ENCODE measurements at places on chromosomes 13 and 19.

- no peak for DNase-seq
These were observed 71.7 kb upstream of the VSTM2B start for GRCh38 chr19:29454109-29454508.

DNA sequence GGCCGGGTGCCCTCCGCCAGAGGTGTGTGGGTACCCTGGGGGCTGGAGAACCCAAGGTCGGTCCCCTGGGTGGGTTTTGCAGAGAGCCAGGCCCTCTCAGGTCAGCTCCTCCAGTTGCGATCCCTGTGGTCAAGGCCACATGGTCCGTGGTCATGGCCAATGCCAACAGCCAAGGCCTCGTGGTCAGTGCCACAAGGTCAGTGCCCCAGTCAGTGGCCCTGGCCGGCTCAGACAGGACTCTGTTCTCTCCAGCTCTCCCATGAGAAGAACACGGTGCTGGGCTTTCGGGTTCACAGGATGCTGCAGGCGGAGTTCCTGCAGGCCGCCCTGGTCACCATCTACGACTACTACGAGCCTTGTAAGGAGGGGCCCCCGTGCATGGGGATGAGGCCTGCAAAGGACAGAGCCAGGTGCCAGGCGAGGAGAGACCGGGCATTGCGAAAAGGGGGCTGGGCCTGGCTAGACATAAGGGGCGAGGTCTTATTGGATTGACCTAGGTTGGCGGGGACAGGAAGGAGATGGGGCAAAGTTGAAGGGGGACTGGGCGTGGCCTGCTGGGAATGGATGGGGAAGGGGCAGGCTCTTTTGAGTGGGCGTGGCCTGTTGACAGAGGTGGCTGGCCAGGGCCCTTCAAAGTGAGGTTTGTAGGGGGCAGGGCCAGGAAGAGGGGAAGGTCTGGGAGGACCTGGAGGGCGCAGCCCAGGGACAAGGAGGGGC lies 15.2 kb upstream of the SHFL start:
- no peak for DNase-seq

GRCh38 chr13:94395860-94396259 lies 83.6 kb downstream of the DCT start:
- no peak for DNase-seq

DNA sequence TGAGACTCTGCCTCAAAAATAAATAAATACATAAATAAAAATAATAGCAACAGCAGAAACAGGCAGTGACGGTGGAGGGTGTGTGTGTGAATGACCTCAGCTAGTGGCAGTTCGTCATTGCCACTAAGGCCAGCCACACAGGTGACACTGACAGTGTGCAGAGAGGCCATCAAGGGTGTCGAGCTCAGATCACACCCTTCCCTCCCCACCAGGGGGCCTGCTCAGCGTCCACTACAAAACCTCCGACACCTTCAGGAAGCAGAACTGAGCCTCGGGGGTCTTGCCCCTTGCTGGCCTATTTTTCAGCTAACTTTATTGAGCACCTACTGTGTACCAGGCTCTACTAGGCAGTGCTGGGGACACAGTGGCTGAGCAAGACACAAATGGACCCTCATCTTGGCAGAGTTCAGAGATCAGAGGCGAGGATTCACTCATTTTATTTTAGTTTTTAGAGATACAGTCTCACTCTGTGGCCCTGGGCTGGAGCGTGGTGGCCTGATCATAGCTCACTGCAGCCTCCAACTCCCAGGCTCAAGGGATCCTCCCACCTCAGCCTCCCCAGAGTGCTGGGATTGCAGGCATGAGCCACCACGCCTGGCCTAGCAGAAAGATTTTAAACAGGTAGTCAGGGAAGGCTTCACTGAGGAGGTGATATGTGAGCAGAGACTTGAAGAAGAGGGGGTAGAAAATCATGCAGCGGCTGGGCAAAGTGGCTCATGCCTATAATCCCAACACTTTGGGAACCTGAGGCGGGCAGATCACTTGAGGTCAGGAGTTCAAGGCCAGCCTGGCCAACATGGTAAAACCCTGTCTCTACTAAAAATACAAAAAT lies 30.3 kb upstream of the SEMA6B start:
- DNase-seq: no peak

DNA sequence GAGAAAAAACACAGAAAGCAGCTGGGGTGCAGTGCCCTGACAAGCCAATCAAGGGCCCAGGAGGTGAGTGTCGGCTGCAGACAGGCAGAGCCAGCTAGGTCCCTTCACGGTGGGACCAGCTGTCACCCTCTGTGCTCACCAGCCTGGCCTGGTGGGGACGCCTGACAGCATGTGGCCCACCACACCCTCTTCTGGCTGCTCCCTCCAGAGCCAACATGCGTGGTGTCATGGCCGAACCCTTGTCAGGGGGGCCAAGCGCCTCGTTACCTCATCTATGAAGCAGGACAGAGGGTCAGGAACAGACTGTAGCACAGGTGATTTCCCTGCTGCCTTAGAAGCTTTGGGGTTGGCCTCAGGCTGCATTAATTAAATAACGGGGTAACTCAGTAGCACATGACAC lies 40.0 kb upstream of the ISYNA1 start:
- no peak for DNase-seq

DNA sequence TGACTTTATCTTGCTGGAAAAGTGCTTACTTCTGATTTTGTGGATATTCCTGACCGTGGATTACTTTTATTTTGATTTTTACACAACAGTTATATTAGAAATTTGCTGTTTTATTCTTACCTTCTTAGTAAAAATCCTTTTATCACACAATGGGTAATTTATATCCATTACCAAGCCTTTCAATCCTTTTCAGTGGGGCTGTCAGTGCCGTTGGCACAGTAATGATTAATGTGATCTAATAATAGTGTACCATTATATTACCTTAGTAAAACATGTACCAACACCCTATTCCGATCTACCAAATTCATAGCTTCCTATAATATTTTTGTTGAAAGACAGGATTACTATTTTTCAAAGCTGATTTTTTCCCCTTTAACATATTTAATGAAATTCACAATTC lies 87.3 kb upstream of the ZNF536 start:
- no peak for DNase-seq

DNA sequence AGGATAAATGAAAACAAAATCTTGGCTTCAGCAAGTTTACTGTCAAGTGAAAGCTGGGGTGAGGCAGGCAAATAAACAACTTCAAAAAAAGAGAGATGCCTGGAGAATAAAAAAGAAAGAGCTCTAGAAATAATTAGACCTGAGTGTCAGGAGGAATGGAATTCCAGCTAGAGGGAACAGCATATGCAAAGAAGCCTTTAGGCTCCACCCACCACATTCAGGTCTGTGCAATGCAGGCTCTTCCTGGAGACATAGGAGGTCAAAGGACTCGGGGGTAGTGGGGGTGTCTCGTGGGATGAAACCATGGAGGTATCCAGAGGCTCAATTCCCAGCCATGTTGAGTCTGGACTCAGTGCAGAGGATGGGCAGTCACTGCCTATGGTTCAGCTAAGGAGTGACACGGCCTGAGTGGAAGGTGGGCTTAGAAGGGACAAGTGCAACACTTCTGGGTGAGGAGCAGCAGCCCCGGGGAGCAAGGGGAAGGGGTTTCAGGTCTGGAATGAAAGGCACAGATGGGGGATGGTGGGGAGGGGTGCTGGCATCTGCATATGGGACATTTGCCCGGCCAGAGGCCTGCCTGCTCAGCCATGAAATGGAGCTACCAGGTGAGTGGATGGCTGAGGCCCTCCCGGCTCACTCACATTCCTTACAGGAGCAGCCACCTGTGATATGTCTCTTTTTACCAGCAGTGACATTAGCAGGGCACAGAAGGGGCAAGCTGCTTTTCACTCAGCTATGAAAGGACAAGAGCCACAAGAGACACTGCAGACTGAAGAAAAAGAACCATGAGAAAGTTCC lies 12.3 kb downstream of the LATS2 start:
- no peak for DNase-seq

DNA sequence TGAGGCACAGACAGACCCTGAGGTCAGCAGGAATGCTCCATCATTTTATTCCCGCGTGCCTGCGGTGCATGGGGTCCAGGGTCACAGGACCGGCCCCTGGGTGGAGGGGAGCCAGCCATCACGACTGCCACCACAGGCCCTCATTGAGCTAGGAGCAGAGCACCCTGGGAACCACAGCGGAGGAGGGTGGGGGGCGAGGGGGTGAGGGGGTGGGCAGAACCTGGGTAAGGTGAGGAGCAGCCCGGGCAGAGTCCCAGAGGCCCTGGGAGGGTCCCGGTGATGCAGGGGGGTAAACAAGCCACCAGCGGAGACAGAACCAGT lies 1.2 kb upstream of the MADCAM1 start:
- DNase-seq: no peak

GRCh38 chr13:98173431-98174152 lies 3.5 kb downstream of the RNF113B start:
- DNase-seq: peak; percentile 54

DNA sequence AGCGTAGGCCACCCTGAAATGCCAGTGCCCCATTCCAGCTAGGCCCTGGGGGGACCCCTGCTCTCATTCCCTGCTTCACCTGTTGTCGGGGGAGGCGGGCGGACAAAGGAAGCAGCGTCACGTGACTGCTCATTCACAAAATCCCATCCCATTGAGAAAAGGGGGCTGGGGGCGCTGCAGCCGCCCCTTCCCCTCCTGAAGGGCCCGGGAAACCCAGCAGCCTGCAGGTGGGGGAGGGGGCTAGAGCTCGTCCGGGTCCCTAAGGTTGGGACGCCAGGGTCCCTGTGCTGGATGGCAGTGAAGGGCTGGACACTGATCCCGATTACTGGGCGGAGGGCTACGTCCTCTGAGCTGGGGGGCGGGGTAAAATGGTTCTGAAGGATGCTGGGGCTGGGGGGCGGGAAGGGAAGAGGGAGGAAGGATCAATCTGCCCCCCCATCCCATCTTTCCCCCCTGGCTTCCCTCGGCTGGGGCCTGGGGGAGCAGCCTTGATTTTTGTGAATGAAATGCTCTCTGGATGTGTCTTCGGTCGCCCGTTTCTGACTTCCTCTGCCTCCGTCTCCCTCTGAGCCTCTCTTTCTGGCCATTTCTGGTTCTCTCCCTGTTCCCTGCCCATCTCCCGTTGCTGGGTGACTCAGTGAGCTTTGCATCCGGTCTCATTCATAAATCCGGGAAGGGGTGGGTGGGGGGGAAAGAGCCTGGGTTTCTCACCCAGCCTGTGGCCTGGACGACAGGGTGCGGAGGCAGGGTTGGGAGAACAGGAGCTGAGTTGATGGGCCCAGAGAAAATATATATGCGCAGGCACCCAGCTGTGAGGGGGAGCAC lies 816 bp downstream of the SPRED3 start:
- peak; percentile 36 for DNase-seq

DNA sequence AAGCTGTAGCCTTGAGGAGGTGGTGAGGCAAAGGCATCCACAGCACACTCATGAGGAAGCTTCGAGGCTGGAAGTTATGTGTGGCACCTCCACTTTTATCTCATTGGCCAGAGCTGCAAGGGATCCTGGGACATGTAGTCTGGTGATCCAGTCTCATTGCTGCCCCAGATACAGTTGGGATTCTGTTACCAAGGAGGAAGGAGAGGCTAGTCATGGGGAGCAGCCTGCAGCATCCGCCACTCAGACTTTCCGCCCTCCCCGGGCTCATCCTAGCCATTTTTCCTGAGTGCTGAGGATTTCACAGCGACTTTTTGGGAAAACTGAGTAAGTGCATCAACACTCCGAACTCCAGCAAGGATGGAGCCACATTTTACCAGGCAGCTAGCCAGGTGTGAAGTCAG lies 74.4 kb downstream of the DPF1 start:
- no peak for DNase-seq

DNA sequence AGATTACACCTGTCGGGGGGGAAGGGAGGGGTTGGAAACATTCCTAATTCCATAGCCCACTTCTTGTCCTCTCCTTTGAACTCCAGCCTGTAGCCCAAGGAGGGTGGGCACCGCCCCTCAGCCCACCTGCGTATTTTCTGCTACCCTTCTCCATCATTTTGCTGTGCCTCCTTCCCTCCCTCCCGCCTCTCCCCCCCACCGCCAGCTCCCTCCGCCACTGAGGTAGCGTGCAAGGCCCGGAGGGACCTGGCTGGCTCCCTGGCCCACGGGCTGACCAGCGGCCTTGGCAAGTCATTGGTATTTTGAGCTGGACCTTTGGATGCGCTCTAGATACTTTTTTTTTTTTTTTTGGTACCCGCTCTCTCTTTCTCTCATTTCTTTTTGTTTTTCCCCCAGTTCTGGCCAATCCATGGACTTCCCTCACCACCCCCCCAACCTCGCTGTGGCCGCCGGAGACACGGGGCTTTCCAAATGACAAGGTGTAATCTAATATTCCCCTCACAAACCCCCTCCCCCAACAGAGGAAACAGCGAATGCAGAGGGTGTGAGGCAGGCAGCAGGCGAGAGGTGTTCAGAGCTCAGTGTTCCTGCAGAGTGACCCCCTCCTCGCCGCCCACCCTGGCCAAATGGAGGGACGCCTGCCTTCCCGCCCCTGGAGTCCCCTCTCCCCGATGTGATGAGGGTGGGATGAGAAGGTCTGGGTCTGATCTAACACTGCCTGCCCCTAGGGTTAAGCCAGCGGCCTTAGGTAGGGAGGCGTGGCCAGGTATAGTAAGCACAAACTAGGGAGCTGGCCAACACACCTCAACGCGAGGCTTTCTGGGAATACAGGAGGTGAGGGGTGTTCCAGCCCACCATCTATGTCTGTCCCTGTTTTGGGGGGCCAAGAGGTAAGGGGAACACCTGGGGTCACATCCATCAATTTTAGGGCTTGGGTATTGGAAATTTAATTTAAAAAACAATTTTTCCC lies 89.2 kb downstream of the PTPRS start:
- DNase-seq: no peak

- no peak for DNase-seq
These were observed 975 bp downstream of the ZNF358 start for GRCh38 chr19:7516878-7517277.

DNA sequence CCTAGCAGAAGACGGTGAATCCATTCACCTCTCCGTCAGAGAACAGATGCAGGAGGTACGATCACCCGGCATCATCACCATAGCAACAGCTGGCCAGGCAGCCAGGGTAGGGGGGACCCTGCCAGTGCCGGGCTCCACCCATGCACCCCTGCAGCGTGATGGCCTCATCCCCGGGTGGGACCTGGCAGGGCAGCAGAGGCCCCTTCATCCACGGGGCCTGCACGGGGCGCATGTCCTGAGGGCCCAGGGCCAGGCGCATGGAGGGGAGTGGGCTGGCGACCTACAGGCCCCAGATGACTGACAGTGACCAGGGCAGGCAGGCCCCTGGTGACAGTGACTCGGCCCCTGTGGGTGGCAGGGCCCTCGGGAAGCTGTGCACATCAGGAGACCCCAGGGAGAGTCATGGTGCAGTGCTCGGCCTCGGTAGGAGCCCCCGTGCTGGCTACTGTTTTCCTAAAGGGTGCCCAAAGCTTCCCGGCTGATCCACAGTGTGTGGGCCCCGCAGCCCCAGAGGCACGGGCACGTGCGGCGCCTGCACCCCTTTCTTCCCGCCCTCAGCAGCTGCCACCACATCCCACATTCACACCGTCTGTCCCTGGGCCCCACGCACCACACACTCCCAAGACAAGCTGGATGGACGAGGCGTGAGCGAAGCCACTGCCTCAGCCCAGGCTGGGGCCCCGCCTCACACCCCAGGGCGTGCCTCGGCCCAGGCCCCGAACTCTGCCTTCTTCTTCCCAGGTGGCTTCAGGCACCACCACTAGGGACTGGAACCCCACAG lies 4.8 kb downstream of the RNF126 start:
- no peak for DNase-seq

GRCh38 chr13:94313321-94313910 lies 166.1 kb downstream of the DCT start:
- DNase-seq: no peak

GRCh38 chr19:39518975-39519374 lies 4.0 kb downstream of the SELENOV start:
- DNase-seq: no peak
